ENCODE measurements at places on chromosomes 2 and 18.

DNA sequence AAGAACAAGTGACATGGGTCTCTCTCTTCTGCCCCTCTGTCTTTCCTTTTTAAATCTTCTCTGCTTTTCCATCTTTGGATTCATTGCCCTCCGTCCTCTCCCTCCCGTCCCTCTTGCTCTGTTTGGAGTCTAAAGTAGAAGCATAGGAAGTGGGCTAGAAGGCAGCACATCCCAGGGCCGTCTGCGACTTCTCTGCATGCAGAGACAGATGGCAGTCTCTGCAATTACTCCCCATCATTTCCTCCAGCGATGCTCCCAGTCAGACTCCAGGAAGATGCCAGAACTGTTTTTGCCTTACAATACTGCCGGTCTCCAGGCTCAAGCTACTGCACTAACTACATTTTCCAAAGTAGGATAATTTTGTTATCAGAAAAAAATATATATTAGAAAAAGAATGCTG, 35.2 kb upstream of the LPIN2 start:
- no peak for DNase-seq

DNA sequence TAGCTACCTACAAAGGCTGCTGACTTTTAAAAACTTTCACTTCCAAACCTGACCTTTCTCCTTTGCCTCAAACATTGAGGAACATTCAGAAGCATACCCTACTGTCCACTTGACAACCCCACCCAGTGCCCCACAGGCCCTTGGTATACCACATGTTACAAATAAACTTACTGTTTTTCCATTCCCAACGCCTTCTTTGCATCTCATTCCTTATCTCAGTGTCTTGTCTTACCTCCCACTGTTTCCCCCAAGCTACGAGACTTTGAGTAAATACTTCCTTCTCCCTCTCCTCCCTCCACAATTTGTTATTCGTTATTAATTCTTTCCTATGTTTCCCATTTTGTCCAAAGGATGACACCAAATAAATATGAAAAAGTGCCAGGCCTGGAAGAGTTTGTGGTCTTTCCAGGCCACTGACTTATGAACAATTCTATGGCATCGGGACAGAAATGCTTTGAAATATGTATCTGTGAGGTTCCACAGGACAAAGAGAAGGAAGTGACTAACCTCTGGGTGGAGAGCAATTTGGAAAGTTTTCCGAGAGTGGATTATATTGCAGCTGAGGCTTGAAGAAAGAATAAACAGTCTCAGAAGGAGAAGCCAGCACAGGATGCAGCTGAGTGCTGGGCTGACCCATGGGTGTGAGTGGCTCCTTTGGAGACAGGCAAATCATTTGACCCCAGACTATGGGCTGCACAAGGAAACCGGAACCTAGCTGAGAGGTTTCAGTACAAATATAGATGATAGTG, 409.0 kb downstream of the LPIN1 start:
- DNase-seq, result no peak

DNA sequence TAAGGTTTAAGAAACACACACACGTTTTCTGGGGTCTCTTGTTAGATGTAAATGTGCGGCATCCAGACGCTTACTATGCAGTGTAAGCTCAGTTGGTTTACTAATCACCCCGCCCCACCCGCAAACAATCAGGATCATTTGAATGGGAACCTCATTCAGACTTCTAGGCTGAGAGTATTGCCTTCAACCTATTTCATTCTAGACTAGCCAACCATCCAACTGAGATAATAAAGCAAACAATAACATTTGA, 1.3 kb upstream of the FIGN start:
- DNase-seq, result no peak

DNA sequence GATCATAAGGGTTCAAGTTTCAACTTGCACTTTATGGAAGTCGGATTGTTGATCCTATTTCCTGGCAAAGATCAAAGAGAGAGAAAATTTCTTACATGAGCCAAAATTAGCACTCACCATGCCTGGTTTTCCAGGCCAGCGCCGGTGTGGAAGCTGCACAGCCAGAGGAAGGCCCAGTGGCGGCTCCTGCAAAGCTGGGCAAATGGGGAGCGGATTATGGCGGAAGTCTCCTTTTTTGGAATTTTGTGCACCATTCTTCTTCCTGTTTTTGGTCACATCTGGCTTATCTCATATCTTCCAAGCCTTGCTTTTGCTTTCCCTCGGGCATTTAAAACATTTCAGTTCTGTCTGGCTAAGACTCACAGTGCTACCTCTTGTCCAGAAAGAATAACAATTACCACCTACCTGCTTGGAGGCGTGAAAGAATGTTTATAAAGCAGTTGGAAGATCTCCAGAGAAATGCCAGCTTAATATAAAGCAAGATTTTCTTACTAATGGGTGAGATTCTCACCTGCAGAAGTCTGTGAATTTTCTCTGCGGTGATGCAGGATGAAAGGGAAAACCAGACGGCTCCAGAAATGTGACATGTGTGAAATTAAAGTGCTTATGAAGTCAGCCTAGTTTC, 94.3 kb downstream of the ASAP2 start:
- no peak for DNase-seq

GRCh38 chr18:80136679-80137078, 27.6 kb downstream of the ADNP2 start:
- no peak for DNase-seq

DNA sequence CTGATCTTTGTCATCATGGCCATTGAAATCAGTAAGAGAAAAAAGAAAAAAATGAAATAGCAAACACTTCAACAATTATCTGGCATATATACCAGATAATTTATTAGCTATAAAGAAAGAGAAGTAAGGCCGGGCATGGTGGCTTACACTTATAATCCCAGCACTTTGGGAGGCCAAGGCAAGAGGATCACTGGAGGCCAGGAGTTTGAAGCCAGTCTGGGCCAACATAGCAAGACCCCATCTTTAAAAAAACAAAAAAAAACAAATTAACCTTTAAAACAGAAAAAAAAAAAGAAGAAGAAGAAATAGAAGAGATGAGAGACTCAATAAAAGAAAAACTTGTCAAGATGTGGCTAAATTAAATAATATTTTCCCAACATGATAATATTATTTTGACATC, 61.6 kb upstream of the TGIF1 start:
- DNase-seq, result no peak

DNA sequence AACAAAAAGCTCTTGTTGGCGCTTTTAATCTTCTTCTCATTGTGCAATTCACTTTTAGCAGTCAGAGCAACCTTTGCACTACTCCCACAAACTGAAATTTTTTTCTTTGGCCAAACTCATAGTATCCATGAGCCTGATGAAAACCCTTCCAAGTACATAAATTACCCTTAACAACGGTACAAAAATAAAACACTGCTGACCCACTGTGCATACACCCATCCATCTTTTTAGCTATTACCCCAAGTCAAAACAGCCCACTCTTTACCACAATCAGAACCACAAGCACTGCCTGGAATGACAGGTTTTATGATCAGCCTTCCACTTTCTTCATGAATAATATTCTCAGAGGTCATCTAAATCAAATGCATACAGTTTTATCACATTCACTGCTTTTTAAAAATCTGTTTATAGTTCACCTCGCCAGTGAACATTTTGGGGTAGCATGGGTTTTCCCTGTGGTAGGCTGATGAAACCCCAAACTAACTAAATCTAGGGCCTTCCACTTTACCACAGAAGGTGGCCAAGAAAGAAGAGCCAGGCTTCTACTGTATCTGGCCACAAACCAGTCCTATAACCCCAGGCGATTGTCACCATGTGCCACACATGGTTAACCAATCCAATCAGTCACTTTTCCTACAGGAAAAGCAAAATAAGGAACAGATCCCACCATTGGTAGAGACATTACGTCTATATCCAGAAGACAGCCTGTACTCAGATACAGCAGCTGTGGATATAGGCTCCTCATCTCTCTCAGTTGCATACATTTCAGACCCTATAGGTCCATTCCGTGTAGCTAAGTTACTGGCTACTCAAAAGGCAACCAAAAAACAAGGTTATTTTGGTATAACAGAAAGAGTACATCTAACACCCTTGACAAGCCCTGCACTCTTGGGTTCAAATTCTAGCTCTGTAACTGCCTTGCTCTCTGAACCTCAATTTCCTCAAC, 171.3 kb downstream of the THADA start:
- no peak for DNase-seq

GRCh38 chr2:239619369-239619768, 218.5 kb upstream of the HDAC4 start:
- DNase-seq, result no peak

GRCh38 chr18:22822024-22822423, 111.1 kb upstream of the RBBP8 start:
- DNase-seq, result no peak

DNA sequence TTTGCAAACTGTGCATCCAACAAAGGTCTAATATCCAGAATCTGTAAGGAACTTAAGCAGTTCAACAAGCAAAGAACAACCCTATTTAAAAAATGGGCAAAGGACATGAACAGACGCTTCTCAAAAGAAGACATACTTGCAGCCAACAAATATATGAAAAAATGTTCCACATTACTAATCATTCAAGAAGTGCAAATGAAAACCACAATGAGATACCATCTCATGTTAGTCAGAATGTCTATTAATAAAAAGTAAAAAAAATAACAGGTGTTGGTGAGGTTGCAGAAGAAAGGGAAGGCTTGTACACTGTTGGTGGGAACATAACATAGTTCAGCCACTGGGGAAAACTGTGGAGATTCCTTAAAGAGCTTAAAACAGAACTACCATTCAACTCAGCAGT, 126.2 kb downstream of the NAT8 start:
- DNase-seq, result no peak

- no peak for DNase-seq
Measured at GRCh38 chr18:50315100-50315871, 27.8 kb upstream of the CXXC1 start.

- no peak for DNase-seq
Measured at GRCh38 chr18:79944746-79945117, 6.7 kb downstream of the SLC66A2 start.

DNA sequence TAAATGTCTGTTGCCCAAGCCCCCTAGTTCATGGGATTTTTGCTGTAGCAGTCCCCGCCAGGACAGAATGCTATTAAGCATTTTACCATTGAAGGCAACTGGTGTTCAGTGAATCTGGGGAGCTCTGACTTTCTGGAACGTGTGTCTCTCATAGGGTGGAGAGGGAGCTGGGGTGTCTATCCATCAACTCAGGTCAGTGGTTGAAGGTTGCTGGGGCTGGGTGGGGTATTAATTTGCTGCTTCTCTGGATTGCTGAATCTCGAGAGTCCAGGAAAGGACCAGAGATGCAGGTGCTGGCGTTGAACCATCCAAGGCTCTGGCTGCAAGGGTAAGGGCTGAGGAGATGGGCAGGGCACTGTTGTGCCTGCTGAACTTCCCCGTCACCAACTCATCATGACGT, 66.8 kb upstream of the NCK2 start:
- no peak for DNase-seq

DNA sequence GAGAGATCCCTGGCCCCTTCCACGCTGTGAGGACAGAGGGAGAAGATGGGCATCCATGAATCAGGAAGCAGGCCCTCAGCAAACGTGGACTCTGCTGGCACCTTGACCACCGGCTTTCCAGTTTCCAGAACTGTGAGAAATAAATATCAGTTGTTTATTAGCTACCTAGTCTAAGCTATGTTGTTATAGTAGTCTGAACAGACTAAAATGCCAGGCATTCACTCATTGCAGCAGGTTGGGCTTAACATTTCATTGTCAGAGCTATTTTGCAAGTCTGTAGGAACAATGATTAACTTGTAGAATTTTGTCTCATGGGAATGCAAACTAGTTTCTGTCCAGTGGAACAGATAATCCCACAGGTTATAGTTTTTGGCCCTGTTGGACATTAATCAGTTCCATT, 24.8 kb upstream of the TBC1D8 start:
- no peak for DNase-seq

GRCh38 chr2:123258877-123259539, 766.1 kb upstream of the CNTNAP5 start:
- no peak for DNase-seq

- DNase-seq, result no peak
Measured at GRCh38 chr2:158518084-158518483, 61.3 kb downstream of the PKP4 start.

DNA sequence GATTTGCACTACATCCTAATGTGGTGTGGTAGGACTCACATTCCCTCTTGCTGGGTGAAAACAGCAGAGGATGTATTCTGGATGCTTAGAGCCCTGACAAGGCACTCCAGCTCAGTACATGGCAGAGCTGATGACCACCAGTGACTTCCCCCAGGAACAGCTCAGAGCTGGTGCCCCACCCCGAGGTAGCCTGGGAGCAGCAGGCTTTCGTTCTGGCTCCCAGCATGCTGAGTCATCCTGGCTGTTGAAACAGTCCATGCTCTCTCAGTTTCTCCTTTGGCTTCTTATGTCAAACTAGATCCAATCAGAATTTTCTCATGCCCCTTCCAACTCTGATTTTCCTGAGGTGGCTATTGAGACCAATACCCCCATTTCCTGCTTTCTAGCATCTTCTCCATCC, 438.2 kb downstream of the NBAS start:
- no peak for DNase-seq

GRCh38 chr2:133760376-133760775, 192.1 kb upstream of the NCKAP5 start:
- no peak for DNase-seq

DNA sequence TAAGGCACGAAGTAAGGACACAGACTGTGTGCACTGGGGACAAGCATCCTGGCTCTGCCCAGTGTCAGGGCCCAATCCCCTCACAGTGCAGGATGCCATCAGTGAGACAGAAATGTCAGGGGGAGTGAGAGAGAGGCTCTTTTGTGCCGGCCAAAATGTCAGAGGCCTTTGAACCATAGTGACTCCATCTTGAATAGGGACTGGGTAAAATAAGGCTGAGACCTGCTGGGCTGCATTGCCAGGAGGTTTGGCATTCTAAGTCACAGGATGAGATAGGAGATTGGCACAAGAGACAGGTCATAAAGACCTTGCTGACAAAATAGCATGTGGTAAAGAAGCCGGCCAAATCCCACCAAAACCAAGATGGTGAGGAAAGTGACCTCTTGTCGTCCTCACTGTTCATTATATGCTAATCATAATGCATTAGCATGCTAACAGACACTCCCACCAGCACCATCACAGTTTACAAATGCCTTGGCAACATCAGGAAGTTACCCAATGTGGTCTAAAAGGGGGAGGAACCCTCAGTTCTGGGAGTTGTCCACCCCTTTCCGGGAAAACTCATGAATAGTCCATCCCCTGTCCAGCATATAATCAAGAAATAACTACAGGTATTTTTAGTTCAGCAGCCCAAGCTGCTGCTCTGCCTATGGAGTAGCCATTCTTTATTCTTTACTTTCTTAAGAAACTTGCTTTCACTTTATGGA, 337.4 kb downstream of the LPIN1 start:
- no peak for DNase-seq

DNA sequence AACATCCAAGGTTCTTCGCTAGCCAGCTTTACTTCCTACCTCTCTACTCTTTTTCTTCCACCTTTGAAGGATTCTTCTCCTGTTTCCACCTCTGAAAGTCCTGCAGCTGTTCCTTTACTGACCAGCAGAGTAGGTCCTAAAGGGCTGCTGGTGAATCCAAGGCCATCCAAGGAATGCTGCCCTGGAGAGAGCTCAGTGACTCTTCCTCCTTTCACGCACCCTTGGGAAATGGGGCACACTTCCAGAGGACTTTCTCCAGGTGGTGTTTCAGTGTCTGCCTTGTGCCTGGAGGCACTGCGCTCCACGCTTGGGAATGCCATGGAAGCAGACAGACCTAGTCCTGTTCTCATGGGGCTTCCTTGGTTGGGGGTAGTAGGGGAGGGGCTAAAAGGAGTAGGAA, 45.4 kb downstream of the SLC16A14 start:
- no peak for DNase-seq

Data from CD8-positive, alpha-beta T cell (primary cell).